Activated CD4-positive, CD25-positive, alpha-beta regulatory T cell (primary cell): ENCODE measurements at places on chromosomes 3 and 15.

DNA sequence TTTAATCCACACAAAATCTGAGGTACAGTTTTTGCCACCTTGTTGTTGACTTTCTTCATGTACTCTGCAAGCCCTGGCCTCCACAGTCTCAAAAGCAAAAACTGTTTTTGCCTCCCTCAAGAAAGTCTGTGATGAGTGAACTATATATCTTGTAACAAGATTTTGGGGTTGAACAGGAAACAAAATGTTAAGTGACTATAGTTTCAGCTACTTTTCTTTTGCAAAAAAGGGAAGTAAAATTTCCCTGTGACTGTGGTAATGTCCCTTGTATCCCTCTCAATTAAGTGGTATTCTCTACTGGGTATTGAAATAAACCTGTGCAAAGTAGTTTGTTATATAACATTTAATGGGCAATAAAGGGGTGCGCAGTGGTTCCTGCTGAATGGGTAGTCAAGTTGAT, 21.3 kb upstream of the SCAANT1 start:
- DNase-seq: no peak

- DNase-seq: no peak
These were observed 92.4 kb downstream of the COL6A6 start for GRCh38 chr3:130609166-130609979.

DNA sequence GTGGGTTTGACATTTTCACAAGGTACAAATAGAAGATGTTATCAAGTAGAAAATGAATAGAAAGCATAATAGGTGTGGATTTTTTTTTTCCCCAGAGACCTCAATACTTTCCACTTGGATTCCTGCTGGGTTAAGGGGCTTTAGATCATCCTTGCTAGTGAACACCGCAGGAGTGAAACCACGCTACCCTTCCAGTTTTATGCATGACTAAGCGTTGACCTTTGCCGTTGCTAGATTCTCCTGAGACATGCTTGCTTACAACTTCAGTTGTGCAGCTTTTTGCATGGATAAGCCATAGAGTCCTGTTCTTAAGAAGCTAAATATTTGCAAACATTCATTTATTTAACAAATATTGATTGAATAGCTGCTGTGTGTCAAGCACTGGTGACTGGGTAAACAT, 299.7 kb upstream of the LMCD1 start:
- DNase-seq: no peak

GRCh38 chr3:115814778-115815380, 191.6 kb downstream of the GAP43 start:
- peak; percentile 11 for DNase-seq

DNA sequence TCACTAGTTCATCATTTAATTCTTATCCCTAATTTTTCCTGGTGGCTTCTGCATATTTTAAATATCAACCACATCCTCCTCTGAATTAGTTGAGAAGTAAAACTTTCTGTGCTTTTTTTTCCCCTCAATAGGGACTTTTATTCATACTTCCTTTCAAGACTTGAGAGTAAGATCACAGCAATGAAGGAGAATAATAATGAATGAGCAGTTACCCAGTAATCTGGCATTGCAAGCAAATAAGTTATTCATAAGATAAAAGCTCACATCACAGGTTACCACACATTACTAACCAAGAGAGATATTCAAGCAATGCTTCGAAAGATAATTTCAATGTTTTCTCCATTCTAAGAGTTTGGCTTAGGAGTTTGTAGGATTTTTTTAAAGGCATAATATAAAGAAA, 50.3 kb downstream of the BTLA start:
- no peak for DNase-seq

DNA sequence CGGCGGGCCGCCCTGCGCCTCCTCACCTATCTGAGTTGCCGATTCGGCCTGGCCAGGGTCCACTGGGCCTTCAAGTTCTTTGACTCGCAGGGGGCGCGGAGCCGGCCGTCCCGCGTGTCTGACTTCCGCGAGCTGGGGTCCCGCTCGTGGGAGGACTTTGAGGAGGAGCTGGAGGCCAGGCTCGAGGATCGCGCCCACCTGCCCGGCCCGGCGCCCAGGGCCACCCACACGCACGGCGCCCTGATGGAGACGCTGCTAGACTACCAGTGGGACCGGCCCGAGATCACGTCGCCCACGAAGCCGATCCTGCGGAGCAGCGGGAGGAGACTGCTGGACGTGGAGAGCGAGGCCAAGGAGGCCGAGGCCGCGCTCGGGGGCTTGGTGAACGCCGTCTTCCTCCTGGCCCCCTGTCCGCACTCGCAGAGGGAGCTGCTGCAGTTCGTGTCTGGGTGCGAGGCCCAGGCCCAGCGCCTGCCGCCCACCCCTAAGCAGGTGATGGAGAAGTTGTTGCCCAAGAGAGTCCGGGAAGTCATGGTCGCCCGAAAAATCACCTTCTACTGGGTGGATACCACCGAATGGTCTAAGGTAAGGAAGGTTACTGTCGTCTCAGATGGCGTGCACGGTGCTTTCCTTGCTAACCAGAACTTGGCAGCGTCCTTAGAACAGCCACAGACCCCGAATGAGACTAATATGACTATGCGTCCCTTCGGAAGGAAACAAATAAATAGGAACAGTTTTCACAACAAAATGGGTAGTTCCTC, 567 bp downstream of the TICRR start:
- DNase-seq: peak; percentile 37

- no peak for DNase-seq
These were observed 50.6 kb downstream of the SH3BP5 start for GRCh38 chr3:15281817-15282216.

DNA sequence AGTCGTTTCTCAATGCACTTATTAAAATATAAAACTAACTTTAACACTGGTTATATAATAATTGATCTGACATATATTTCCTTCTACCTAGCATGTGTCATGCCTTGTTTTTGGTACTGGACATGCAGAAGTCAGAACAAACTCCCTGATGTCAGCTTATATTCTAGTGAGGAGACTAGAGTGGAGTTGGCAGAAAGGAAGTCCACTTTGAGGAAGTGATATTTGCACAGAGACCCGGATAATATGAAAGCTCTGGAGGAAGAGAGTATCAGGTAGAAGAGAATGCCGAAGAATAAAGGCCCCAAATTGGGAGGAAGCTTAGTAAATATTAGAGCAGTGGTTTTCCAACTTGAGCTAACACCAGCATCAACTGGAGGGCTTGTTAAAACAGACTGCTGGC, 24.6 kb upstream of the ZNF280D start:
- DNase-seq: no peak

DNA sequence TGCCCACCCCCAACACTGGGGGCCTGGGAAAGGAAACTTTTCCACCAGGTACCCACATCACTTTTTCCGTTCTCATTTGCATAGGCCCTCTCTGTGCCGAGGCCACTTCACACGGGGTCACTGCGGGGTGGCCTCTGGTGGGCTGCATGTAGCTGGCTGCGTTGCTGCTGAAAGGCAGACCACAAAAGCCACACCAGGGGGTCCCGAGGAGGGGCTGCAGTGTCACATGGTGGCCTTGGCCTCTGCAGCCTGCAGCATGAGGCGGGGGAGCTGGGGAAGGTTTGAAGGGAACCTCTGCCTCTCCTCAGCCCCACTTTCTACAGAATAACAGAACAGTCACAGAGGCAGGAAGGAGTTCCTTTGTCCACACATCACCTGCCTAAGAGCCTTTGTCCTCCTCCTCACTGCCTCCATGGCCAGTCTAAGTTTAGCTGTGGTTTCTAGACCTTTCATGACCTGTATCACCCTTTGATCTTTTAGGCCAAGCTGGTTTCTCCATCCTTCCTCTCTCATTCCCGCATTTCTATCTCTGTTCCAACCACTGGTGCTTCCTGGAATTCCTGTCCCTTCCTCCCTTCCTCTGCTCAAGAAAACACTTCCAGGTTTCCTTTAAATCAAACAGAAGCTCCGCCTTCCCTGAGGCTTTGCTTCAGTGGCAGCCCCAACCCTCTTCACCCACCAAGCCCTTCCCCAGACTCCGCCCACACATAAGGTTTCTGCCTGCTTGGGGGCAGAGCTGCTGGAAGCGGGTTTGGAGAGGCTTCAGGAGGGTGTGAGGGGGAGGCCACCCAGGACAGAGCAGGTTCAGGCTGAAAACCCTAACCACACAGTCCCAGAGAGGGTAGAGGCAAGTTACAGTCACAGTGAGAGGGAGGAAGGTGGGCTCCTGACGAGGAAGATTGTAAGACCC, 150.7 kb upstream of the TLE3 start:
- no peak for DNase-seq

- DNase-seq: no peak
These were observed 269.0 kb downstream of the ZNF621 start for GRCh38 chr3:40793730-40794129.

GRCh38 chr3:100185847-100186246, 71.5 kb upstream of the FILIP1L start:
- no peak for DNase-seq

DNA sequence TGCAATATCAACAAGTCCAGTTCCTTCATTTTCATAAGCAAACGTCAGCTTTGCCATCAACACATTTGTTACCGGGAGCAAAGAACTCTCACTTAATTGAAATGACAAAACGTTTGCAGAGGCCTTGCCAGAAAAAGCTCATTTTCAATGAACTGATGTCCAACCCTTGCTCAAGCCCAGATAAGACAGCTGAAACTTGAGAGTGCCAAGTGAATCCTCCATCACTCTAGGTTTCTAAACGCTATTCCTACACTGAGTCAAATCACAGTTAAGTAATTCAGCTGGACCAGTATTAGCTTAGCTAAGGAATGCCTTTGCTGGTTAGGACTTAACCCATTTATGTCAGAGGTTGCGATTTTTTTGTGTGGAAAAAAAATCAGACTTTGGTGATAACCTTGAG, 11.5 kb downstream of the CHSY1 start:
- no peak for DNase-seq

DNA sequence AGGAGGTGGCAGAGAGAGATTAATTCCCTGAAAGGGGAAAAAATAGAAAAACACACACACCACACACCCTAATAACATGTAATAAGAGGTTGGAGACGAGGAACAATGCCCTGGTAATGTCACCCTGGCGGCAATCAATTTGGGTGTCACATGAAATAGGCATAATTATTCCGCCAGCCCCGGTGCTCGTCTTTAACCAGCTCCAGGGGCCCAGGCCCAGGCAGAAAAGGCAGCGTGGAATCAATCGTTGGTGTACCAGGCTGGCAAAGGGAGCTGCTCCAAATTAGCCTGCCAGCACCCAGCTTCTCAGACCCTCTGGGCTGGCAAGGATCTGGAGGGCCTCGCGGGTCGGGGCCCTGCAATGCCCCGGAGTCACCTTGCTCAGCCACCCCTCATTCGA, 5.6 kb downstream of the LINGO1 start:
- no peak for DNase-seq

GRCh38 chr15:32723171-32723948, 5.6 kb downstream of the GREM1 start:
- no peak for DNase-seq

DNA sequence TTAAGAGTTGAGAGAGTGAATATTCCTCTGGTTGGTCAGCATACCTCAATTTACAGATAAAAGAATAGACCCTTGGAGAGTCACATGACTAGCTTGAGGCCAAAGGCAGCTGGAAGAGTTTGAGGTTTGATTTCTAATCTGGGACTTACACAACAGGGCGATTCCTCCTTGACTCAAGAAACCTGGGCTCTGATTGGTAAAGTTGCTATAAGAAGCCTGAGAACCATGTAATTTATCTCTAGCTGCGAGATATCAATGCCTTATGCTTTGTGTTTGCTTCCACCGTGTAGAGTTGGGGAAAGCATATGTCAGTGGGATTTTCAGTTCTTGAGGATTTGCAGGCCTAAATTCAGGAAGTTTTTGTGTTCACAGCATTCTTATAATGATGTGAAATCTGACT, 206.0 kb downstream of the KLHL25 start:
- DNase-seq: no peak

DNA sequence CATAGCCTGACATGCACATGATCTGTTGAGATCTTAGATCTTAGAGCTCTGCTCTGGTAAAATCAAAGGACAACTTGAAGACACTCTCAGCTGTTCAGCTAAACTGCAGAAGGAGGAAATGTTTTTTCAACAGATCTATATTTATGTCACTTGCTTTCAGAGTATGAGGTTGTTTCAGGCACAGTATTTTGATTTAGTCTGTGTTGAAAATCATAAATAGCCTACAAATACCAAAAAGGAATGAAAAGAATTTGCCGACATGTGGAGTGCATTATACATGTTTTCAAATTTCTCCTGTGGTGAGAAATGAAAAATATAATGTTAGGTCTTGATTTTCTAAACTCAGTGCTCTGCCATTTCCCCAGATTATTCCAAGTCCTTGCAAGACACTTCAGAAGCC, 1118.4 kb downstream of the TBL1XR1 start:
- DNase-seq: no peak

DNA sequence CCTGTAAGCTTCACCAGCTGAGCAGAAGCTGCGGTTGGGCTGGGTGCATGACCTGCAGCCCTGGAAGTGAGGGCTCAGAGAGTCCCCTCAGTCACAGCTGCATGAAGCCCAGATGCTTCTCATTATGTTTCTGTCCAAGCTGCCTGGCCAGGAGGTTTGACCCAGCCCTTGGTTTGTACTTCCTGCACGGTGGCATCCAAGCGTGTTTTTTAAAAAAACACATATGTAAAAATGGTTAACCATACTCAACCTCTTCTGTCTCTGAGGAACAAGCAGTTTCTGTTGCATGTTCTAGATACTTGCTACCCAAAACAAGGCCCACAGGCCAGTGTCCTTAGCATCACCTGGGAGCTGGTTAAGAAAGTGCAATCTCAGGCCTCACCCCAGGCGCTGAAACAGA, 76.0 kb upstream of the ATP10A start:
- DNase-seq: no peak

- no peak for DNase-seq
These were observed 88.6 kb downstream of the THSD4 start for GRCh38 chr15:71203586-71204474.

DNA sequence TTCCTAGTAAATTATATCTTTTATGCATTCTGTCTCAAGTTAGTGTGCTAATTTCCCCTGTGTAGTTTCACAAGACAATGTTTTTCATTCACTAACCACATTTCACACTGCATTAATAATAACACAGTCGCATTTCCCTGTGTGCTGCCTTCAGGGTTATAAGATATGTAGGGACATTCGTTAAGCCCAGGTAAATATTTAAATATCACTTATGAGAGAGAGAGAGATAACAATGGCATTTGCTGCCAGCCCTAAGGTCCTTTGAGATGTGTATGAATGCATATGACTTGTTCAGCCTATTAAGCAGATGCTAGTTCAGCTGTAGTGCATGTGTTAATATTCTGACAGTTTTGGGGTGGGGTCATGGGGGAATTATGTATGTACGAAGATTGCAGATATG, 876.7 kb downstream of the NAALADL2 start:
- DNase-seq: no peak

GRCh38 chr3:105836533-105836932, 32.3 kb downstream of the CBLB start:
- no peak for DNase-seq

GRCh38 chr3:124063197-124063909, 71.4 kb upstream of the ROPN1 start:
- DNase-seq: no peak
